Right lung (tissue), 10 donors: ENCODE measurements at places on chromosomes 7 and 10.

DNA sequence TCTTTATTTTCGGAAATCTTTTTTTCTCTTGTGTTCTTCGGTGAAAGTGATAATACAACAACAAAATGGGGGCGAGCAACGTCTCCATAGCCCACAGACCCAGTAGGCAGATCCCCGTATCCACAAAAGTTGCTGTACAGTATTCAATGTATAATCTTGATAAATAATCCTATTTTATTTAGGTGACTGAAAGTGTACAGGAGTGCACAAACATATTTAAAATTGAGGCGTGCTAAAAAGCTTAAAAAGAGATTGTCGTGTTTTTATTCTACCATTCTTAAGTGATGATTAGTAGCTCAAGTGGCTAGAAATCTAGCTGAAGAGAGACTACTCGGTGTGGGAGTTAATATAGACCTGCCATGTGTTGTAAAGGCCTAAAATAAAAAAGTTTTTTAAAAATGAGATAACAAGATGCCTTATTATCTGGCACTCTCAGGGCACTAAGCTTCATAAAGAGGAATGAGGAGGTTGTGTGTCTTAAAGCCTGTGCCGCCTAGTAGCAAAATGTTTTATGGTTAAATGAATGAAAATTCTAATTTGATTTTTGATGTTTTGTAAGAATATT lies 1.6 kb downstream of the CAPZA2 start:
- DNase-seq: no peak

GRCh38 chr10:91389636-91390512 lies 20.3 kb upstream of the HECTD2 start:
- DNase-seq: peak; percentile 45

GRCh38 chr7:82343716-82344115 lies 99.9 kb downstream of the CACNA2D1 start:
- DNase-seq: no peak

DNA sequence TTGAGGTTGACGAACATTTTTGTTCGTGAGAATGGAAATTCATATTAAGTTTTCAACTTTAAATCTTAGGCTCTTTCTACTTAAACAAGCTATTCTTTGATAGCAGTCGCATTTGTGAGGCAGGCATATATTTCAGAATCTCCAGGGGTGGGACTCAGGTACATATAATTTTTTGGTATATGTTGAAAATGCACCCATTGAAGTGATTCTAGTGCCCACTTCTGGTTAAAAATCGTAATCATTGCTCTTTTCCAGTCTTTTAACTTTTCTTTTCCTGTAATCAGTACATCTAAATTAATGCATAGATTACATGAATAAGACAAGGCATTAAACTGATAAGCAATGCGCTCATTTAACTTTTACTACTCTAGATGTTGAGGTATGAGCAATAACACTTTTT lies 67.8 kb downstream of the ZNRF2 start:
- DNase-seq: no peak

DNA sequence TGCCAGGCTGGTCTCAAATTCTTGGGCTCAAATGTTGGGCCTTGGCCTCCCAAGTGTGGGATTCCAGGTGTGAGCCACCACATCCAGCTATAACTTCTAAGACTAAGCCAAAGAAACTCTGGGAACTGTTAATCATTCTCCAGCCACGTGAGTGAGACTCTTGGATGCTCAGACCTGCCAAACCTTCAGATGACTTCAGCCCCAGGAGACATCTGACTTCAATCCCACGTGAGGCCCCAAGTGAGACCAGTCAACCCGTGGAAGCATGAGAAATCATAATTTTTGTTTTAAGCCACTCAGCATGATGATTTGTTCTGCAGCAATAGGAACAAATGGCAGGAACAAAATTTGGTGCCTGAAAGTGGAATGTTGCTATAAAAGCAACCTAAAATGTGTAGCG lies 4.3 kb upstream of the PCBD1 start:
- no peak for DNase-seq

DNA sequence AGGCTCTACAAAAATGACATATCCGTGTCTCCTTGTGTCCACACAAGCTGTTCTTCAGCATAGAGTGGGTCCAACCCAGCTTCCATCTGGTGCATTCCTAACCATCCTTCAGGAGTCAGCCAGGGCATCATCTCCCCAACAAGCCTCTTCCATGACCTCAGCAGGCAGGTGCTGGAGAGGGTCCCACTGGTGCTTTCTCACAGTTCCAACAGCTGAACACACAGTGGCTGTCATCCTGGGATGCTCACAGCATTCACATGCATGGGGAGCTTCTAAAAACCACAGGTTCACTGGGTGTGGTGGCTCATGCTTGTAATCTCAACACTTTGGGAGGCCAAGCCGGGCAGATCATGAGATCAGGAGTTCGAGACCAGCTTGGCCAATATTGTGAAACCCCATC lies 6.4 kb upstream of the CYP3A4 start:
- DNase-seq: no peak

DNA sequence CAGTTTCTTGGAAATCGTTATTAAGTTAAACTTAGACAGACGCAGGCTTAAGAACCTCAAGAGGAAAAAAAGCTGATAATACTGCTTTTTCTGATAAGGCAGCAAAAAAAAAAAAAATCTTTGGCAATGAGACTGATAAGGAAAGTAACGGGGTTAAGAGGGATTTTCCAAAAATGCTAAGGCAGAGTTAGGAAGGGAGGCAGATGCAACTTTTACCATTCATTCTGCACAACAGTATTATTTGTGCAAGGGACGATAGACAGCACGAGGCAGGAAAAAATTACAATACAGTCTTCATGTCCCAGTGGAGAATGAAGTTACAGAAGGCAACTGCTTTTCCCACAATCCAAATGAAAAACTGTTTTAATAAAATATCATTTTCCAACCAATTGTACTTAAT lies 194.0 kb downstream of the DOCK4 start:
- DNase-seq: no peak

DNA sequence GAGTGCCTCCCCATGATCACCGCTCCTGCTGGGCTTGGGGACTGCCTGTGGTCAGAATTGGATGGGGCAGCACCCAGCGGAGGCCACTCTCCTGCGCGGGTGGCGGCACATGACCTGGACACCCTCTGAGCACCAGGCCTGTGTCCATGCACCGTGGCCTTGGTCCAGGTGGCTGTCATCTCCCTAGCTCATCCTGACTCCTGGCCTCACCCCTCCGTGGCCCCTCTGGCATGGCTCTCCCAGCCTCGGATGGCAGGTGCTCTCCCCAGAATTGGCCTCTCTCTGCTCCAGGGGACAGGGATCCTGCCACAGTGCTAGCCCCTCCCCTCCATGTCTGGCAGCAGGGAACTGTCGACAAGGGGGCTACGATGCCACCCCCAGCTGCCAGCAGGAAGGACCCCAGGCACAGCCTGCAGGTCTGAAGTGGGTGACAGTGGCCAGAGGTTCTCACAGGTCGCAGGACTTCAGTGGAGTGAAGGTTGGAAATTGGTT lies 37.2 kb upstream of the BTBD16 start:
- no peak for DNase-seq

DNA sequence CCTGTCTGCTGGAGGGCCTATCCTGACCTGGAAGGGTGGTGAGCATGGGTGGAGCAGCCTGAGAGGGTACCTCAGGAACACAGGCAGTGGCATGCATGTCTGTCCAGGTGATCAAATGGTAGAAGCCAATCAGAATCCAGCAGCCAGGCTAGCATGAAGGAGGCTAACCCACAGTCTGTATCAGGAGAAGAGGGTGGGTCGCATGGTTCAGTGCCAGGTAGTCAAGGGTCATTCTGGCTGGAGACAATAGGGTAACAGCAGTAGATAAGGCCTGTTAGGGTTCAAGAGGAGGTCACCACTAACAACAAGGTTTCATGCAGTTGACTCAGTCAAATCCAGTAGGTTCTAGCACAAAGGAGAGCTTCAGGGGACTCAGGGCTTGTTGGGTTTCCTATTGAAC lies 10.4 kb downstream of the ALDH18A1 start:
- DNase-seq: no peak

GRCh38 chr10:115171392-115171960 lies 78.3 kb downstream of the ATRNL1 start:
- peak; percentile 2 for DNase-seq

- DNase-seq: no peak
These were observed 160.9 kb upstream of the CSTF2T start for GRCh38 chr10:51860257-51860656.

- DNase-seq: no peak
These were observed 98.2 kb downstream of the KIAA1217 start for GRCh38 chr10:24307116-24307515.

DNA sequence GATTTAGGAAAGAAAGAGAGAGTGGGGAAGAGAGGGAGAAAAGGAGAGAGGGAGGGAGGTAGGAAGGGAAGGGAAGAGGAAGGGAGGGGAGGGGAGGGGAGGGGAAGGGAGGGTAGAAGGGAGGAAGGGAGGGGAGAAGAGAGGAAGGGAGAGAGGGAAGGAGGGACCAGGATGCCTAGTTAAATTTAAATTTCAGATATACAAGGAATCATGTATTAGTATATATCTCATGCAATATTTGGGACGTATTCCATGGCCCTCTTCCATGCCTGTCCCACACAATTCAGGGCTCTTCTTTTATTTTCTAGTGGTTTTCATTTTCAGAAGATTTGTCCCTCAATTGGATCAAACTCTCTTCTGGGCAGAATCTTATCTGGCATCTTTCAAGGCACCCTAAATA lies 172.4 kb upstream of the PRR15 start:
- no peak for DNase-seq

DNA sequence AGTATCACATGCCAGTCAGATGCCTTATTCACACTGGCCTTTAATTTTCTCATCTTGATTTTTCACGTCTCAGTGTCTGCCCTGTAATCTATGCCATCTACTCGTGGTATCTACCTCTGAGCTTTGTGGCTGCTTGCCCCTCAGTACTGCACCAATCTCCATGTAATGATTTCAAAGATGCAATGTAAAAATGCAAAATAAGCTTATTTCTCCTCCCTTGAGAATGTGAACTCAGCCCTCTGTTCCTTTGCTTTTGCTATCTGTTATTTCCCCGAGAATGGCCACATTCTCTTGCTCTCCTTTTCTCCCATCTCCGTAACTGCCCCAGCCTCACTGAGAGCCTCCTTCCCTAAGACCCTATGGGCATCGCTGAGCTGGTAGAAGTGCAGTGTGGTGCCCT lies 317.5 kb downstream of the SFMBT2 start:
- no peak for DNase-seq

DNA sequence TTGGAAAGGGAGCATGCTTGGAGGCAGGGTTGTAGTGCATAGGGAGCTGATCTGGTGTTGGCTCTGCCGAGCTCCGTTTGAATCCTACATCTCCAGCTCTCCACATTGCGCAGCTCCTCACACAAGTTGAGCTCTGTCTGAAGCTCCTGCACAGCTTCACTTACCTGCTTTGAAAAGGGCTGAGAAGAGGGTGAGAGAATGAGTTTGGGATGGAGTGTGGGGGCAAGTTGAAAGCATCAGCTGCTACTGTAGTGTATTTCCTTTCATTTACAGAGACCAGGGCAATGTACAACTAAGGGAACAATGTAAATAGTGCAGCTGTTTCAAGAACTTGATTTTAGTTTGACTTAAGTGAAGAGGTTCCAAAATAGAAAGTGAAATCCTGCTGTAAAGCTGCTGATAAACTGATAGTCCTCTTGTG lies 88.5 kb downstream of the VTI1A start:
- DNase-seq: no peak

GRCh38 chr10:5840314-5841307 lies 27.4 kb upstream of the GDI2 start:
- no peak for DNase-seq

- DNase-seq: no peak
These were observed 432.7 kb upstream of the VSTM2A start for GRCh38 chr7:54109501-54109900.

- no peak for DNase-seq
These were observed 10.3 kb downstream of the PWWP2B start for GRCh38 chr10:132407243-132407746.

- DNase-seq: no peak
These were observed 8.5 kb downstream of the UCN3 start for GRCh38 chr10:5373307-5373706.

DNA sequence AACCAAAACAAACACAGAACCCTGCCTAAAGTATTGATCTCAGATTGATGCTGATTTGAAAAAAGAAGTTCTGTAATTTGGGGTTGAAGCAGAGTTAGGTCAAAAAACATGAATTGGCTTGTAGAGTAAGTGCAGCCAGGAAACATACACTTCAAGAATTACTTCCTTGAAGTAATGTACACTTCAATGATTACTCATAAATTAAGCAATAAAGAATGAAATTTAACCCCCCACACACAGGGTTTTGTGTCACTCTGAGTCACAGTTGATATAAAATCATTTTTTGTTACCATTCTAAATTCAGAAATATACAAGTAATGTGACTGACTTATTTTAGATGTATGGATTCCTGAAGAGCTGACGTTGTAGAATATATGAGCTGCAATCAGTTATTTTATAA lies 622.2 kb downstream of the POM121L12 start:
- DNase-seq: no peak

- no peak for DNase-seq
These were observed 264.3 kb downstream of the ADK start for GRCh38 chr10:74415146-74415839.

GRCh38 chr10:70965566-70965965 lies 77.2 kb upstream of the PCBD1 start:
- no peak for DNase-seq

GRCh38 chr7:106372126-106372525 lies 87.3 kb upstream of the NAMPT start:
- no peak for DNase-seq

DNA sequence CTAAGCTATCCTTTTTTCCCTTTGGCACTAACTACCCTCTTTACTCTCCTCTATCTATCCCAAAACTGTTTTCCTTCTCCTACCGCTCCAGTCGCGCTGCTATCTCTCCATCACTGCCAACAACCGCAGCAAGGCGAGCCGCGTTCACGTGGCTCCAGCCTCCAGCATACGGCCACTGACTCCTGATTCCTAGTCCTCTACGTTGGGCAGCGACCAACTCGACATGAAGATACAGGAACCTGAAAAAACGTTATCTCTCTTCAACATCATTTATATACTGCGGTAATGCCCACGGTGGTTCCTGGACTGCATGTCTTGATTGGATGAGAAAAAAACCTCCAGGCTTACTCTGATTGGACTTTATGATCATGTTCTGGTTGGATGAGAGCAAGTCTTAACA lies 129.5 kb downstream of the ZNF716 start:
- no peak for DNase-seq

GRCh38 chr10:80500572-80501380 lies 36.9 kb upstream of the SH2D4B start:
- DNase-seq: no peak

DNA sequence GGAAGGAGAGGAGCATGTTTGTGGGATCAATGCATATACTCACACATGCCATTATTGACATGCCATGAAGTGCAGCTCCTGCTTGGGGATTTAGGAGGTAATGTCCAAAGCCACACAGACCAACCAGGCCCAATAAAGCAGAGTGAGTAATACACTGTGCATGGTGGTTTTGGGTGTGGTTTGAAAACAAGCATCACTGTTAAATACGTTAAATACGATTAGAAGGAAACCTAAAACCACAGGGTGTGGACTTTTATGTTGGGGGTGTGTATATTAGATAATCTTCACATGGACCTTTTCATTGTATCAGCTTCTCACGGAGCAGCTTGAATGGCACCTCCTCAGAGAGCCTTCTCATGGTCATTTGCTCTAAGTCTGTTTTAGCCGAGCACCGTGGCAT lies 10.4 kb upstream of the EIF3A start:
- DNase-seq: no peak
